ENCODE measurements at places on chromosomes 13 and 19.
A peak's percentile ranks its signal among the peaks of the same experiment; 100 is the strongest.

DNA sequence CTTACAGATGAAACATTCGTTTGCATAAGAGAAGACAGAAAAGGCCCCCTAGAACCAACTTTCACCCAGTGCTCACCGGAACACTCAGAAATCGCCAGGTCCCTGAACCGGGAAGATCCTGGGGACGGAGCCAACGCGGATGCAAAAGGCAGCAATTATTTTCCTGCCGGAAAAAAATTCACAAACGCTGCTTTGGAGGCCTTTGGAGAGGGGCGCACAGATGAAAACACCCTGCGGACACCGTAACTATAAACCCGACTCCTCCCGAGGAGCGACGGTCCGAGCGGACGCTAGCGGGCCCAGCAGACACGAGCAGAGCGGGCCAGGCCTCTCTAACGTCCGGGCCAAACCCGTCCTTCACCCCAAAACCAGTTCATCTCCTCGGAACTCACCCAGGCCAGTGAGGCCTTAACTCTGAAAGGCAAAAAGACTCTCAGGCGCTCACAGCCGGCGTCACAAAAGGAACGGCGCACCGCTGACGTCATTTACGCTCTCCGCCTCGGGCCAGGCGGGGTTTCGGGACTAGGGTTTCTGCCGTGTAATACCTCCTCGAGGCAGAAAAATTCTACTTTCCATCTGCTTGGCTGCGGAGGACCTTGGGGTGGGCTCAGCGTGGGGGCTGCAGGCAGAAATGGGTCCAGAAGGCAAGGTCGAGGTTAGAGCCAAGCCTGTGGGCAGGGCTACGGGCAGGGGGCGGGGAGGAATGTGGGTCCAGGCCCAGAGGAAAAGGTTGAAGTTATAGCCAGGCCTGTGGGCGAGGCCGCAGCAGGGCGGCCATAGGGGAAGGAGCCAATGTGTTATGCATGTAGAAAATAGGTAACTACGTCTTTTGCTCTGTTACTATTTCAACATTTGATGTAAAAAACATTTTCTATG lies at the start of gene ZNF426:
TSS of gene ZNF426 (minus strand) at position 463 of the 876 bp plus-strand sequence. CDS start 2,413 bp downstream, outside the sequence.
- peak; percentile 60 for DNase-seq

- no peak for DNase-seq
These were observed 3.3 kb downstream of the RNASEH2B start for GRCh38 chr13:50912851-50913250.

DNA sequence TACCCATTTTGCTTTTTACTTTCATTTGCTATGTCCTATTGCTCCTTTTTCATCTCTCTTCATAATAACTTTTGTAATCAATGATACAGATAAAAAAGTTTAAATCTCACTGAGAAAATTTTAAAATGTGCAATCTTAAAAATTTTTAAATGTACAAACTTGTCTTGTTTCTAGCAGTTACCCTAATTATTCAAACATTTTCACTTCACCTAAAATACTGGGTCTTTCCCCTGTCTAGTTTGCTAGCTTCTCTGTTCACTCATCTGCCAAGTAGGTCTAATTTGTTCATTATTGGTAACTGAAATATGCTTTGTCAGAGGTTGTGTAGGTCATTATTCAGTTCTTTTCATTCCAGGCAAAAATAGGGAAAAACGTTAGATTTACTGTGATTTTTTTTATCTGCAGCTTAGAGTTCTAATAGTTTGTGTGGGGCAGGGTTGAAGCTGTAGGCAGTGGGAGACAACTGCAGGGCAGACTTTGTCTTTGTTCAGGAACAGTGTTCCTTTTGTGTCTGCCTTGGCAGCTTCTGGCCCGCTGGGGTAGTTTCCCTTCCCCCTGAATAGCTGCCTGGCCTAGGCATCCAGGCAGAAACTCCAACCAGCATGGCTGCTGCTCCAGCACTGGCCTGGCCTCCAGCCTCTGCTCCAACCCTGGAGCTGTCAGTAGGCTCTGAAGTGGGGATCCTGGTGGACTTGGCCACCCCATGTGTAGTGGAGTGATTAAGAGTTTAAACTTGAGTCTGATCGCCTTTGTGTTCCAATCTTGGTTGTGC lies 48.5 kb downstream of the WDFY2 start:
- no peak for DNase-seq

DNA sequence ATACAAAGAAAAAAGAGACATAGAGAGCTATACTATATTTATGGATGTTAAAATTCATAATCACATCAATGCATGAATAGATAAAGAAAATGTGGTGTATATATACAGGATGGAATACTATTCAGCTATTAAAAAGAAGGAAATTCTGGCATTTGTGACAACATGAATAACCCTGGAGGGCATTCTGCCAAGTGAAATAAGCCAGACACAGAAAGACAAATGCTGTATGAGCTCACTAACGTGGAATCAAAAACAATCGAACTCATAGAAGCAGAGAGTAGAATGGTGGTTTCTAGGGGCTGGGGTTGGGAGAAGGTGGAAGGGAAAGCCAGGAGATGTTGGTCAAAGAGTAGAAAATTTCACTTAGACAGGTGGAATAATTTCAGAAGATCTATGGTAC lies 24.0 kb downstream of the UTP14C start:
- DNase-seq, result no peak

DNA sequence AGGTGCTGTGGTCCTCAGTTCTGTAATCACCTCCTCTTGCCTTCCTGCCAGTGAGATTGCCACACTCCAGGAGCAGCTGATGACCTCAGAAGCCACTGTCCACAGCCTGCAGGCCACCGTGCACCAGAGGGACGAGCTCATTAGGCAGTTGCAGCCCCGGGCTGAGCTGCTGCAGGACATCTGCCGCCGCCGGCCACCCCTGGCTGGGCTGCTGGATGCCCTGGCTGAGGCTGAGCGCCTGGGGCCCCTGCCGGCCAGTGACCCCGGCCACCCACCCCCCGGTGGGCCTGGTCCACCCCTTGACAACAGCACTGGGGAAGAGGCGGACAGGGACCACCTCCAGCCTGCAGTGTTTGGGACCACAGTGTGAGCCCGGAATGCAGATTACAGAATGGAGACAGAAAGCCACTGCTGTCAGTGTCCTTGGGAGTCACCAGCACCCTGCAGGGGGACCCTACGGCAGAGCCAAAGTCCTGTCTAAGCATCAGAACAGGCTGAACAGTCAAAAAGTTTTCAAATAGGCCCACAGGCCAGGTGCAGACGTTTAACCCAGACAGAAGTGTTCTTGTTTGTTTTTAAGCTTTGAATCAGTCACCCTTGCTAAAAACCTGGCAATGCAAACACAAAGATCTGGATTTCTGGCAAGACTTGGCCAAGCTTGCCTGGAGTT lies 4.2 kb downstream of the VMAC start:
- no peak for DNase-seq

- no peak for DNase-seq
These were observed 3.6 kb downstream of the CDC42EP5 start for GRCh38 chr19:54469496-54469934.

- peak; percentile 47 for DNase-seq
These were observed 819.2 kb downstream of the UQCRFS1 start for GRCh38 chr19:28393574-28394336.

DNA sequence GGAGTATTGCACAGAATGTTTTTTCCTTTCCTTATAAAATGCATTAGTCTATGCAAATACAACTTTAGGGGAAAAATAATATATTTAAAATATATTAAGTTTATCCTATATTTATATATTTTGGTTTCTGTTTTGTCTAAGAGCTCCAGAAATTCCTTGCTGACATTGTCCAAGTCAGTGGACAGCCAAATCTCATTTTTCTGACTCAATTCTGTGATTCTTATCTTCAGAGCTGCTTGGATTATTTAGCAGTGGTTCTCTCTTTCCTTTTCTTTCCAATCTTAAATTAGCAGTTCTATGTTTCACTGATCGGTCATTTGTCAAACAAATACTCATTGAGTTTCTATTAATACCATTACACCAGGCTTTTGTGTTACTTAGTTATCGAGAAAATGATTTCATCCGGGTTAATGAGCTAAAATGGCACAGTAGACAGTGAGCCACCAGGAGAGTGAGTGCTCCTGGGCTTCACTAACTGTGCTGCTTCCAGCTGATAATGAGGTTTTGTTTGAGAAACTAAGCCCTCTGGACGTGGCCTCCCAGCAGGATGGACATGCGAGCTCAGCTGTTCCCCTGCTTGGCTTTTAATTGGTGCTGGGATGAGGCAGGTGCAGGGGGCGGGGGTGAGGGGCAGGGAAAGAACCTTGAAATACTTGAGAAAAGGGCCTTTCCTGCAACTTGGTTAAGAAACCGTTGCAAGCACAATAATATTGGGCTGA lies 44.0 kb downstream of the ATP11A start:
- no peak for DNase-seq

GRCh38 chr19:12425888-12426274 lies 14.9 kb downstream of the ZNF443 start:
- DNase-seq, result no peak

GRCh38 chr13:34857558-34858325 lies 84.3 kb upstream of the NBEA start:
- no peak for DNase-seq

DNA sequence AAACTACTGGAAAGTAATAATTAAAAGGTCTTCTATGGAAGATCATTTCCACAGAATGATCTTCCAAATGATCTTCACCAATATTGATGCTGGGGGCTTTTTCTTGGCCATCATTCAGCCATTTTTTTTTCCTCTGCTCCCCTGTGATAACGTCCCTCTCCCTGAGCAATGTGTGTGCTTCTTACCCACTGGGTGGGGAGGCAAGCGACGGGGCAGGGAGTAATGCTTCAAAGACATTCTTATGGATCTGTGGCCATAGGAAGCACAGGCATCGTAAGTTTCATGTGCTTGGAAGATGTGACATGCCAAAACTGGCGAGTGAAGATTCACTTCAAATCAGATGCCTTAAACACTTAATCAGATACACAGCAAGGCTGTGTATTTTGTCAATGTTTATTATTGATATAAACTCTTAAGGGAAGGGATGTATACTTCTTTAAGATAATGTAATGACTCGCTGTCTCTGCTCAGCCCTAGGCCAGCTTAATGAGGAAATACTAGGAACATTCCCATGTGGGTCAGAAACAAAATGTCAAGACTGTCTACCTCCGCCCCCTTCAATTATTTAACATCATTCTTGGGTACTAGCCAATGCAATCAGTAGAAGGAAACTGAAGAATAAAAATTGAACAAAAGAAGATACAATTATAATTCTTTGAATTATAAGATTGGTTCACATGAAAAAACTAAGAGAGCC lies 34.1 kb upstream of the SERPINE3 start:
- no peak for DNase-seq

GRCh38 chr13:111341886-111342285 lies 21.4 kb downstream of the TEX29 start:
- no peak for DNase-seq

GRCh38 chr13:69296130-69296529 lies 811.5 kb upstream of the ATXN8OS start:
- DNase-seq, result no peak

DNA sequence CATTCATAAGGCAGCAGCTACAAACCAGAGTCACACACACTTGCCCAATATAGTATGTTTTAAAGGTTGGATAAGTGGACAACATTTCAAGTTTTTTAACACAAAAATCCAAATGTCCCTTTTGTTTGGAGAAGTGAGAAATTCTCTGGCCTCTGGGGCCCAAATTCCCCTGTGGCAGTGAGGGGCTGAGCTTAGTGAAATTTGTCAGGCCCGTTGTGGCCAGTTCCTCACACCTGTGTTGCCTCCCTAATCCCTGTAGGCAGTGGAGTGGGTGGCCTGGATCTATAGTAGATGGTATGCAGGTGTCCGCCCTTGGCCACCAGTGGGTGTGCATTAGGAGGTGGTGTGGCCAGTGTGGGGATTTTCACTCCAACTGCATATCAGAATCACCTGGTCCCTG lies 6.7 kb downstream of the WDR62 start:
- no peak for DNase-seq

DNA sequence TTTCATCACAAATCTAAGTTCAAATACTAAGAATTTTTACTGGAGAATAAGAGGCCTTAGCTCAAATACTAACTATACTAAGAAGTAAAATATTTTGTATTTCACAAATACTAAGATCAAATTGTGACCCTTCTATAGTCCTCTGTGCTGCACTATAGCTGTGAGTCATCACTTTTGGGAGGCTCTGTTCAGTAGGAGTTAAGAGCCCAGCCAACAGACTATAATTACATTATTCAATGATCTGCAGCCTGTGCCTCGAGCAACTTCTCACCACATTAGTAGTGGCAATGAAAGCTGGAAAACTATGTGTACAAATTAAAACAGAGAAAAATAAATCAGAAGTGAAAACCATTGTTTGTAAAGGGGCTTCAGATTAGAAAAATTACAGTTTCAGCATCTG lies 147.3 kb upstream of the GPC6 start:
- DNase-seq, result no peak

- no peak for DNase-seq
These were observed 109.2 kb downstream of the IRS2 start for GRCh38 chr13:109677206-109677605.

DNA sequence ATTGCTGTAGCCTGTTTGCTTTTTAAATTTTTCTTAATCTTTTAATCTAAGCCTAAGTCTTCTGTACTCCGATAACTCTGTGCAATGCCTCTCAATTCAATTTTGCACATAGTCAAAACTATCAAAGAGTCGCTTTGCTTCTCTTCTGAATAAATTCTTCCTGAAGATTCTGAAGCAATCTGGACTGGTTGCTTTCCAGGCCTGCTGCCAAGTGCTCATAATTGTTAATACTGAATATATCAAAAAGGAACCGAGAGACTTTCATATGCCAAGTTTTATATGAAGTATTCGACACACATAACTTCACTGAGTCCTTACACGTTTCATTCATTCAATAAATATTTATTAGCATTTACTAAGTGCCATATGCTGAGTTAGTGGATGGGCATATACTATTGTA lies 91.3 kb downstream of the EDNRB start:
- no peak for DNase-seq

- DNase-seq, result no peak
These were observed 330.6 kb downstream of the MYO16 start for GRCh38 chr13:108960006-108960405.

- DNase-seq, result no peak
These were observed 4.3 kb upstream of the ZFR2 start for GRCh38 chr19:3873151-3873550.

- DNase-seq, result no peak
These were observed at the start of gene FXYD7 for GRCh38 chr19:35143231-35143715. Gene FXYD7, plus strand, starts transcription at chr19:35143255. Its CDS starts 79 bp downstream, at chr19:35143334.

- no peak for DNase-seq
These were observed 293.6 kb downstream of the DNAJC15 start for GRCh38 chr13:43316946-43317353.

DNA sequence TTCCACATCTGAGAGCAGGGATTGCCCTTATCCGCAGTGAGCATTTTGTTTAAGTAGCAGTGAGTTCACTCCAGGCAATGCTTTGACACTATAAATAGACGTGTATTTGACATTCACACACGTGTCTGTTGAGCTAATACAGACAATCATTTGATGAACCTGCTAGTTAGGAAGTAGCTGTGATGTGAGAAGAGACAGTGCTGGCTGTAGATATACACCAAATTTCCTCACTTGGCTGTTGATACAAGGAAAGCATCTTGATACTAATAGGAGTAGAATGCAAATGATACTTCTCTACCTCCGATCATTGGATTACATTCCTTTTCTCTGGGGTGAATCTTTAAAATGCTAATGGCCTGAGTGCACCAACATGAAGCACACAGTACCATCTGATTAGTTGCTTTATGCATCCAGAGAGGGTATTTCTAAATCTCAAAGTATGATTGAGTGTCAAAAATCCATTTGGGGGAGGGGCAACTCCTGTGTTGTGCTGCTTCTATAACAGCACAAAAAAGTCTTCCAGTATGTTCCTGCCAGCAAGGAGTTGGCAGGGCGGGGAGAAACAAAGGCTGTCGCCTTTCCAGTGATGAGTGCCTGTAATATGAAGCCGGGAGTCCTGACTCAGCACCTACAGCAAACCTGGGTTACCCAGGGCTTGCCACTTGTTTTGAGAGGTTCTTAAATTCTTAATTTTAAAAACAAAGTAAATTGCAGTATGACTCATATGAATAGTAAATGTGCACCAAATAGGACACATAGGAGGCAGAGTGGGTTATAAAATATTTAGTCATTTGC lies 7.0 kb downstream of the CUL4A start:
- no peak for DNase-seq
